ENCODE measurements at places on chromosomes 5 and 9.

DNA sequence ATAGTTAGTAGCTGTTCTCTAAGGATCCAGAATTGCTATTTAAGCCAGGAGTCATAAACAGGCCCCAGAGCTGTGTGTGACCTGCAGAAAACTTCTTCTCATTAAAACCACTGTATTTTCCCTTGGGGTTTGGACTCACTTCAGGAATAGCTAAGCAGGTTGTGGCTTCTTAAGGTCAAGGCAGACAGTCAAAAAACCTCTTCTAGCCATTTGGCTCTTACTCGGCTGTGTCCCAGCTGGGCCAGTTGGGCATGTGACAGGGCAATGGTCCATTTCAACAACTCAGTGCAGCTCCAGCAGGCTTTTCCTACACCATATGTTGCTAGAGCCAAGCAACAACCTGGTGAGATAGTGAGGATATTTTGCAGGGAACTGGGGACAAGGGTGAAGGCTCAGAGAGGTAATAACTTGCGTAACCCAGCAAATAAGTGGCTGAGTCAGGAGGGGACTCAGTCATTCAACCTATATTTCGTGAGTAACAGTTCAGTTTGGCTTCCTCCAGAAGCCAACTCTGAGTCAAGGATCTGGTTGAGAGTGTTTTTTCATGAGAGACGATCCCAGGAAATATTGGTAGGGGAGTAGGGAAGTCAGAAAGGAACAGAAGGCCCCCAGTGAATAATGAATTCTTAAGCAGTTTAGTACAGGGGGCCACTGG lies 115.4 kb upstream of the PPP2R2B start:
- DNase-seq, result no peak

- DNase-seq, result no peak
These were observed 67.6 kb upstream of the TBCA start for GRCh38 chr5:77843570-77844372.

DNA sequence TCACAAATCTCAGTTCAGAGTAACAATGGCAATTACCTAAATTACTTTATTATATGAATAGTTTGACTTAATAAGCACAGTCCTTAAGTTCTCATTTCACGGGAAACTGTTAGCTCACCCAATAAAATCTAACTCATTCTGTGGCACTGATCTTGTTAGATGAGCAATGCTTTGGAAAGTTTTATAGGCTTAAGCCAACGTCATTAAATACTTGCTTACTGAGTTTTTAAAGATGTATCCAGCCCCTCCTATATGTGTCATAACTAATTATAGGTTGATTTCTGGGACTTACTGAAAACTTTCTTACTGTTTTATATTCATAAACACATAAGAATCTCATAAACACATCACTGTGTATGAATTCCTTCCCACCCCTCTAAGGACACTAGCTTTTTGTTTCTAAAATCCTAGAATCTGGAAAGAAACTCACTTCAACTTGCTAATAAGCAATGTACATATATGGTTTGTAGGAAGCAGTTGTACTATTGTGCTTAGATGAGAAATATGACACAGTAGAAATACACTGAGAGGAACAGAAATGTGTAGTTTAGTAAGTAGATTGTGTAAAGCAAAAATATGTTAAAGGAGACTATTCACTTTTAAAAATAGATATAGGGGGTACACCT lies 14.1 kb upstream of the MARCOL start:
- no peak for DNase-seq

DNA sequence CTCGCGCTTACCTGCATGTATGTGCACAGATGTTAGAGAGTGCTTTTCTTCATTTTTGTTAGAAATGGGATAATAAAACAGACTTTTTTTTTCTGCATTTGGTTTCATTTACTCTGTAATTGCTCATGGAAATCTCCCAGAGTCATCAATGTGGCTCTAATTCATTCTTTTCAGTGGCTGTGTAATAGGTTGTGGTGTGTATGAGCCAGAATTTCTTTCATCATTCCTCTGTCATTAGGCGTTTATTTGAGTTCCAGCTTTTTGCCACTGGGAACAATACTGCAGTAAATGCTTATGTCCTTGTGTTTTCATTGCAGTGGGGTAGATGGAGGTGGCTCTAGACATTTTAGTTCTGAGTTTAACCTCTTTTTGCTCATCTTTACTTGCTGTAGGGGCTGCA lies 118.9 kb downstream of the NXNL2 start:
- DNase-seq, result no peak

- peak; percentile 56 for DNase-seq
These were observed 25.3 kb downstream of the ZDHHC11B start for GRCh38 chr5:759111-759751.

DNA sequence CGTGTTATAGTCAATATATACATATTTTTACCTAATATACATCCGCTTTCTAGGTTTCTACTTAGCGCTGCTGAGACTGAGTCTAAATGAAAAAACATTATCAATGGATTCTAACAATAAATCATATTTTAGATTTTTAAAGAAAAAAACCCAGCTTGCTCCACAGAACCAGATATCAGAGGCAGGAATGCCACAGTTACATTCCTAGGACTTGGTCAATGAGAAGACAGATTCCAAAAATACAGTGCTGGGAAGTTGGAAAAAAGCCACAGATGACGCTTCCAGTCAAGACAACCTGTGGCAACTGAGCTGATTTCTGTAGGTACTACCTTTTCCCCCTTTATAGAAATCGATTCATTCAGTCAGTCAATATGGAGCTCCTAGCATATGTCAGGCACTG lies 577 bp upstream of the CCDC112 start:
- DNase-seq, result no peak

DNA sequence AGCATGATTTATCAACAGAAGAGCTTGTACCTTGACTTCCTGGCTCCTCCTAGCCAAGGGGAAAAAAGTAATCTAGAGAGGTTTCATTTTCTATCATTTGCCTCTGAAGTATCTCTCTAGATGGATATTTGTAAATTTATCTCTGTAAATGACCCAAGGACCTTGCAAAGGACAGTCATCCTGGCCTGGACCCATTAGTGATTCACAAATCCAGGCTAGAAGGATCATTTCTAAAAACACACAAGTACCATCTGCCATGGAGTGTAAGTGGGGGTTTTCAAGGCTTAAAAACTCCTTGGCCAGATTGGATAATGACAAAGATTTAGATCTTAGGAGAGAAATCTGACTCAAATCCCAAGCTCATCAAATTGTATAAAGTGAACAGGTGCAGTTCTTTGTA lies 8.1 kb downstream of the TTC23L start:
- peak; percentile 15 for DNase-seq

- DNase-seq, result peak; percentile 9
These were observed 10.7 kb upstream of the STK32A start for GRCh38 chr5:147223948-147224791.

- peak; percentile 17 for DNase-seq
These were observed 38.2 kb downstream of the HMHB1 start for GRCh38 chr5:143850050-143850683.

GRCh38 chr5:38445374-38446028 lies 110.9 kb downstream of the LIFR start:
- no peak for DNase-seq

- no peak for DNase-seq
These were observed 144.2 kb upstream of the CDH10 start for GRCh38 chr5:24788829-24789514.

DNA sequence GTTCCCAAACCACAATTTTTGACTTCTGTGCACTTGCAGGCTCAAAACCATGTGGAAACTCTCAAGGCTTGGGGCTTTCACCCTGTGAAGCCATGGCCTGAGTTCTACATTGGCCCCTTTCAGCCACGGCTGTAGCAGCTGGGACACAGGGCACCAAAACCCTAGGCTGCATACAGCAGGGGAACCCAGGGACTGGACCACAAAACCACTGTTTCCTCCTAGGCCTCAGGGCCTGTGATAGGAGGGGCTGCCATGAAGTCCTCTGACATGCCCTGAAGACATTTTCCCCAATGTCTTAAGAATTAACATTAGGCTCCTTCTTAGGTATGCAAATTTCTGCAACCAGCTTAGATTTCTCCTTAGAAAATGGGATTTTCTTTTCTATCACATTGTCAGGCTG lies 312.1 kb upstream of the TUSC1 start:
- no peak for DNase-seq

- DNase-seq, result no peak
These were observed 3.6 kb upstream of the RAPGEF1 start for GRCh38 chr9:131743501-131743900.

- DNase-seq, result no peak
These were observed 24.6 kb upstream of the KIF2A start for GRCh38 chr5:62281411-62281810.

DNA sequence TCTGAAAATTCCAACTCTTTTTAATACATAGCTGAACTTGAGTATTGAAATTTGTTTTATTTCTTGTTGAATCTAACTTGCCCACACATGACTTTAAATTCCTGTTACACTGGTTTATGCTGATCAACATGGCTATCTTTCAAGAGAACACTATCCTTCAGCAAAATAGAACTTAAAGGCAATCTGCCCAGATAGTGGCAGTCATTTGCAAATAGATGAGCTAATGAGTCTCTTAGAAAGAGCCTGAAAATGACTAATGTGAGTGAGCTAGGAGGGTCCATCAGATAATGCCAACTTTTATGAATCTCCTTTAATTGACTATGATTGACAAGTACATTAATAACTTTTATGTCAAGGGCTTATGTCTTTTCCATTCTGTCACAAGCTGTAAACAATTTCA lies 1360.8 kb upstream of the C9orf72 start:
- no peak for DNase-seq

DNA sequence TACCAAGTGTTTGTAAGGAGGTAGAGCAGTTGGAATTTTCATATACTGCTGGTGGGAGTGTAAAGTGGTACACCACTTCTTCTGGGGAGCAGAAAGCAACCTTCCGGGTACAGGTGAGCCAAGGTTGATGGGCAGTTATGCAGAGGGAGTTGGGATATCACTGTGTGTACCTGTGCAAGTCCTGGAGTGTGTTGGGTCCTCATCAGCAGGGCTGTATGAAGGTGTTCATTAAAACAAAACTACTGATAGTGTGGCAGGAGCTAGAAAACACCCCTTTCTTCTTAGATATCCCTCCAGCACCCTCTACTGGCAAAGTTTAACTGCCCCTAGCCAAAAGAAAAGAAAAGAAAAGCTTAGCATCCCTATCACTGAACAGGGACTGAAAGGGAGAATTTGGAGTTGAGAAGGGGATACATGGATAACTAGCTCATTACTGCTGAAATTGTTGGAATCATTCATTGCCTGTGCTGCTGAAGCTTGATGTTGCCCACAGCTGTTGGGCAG lies 10.7 kb downstream of the MARCHF6 start:
- peak; percentile 26 for DNase-seq

GRCh38 chr5:75640395-75640794 lies 29.1 kb downstream of the ANKDD1B start:
- no peak for DNase-seq

GRCh38 chr5:126477294-126478117 lies 54.3 kb downstream of the GRAMD2B start:
- DNase-seq, result no peak

- no peak for DNase-seq
These were observed 166.8 kb downstream of the MUSK start for GRCh38 chr9:110835404-110835803.

DNA sequence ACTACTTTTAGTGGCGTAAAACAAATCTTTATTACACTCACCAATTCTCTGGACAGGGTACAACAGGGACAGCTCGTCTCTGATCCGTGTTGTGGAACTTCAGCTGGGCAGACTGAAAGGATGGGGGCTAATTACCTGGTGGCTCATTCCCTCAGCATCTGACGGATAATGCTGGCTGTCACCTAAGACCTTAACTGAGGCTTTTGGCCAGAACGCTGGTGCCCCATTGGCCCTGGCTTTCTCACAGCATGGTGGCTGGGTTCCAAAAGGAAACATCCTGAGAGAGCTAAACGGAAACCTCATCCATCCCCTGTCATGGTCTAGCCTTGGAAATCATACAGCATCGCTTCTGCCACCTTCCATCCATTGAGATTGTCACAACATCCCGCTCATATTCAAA lies 62.9 kb downstream of the RAI14 start:
- DNase-seq, result no peak

DNA sequence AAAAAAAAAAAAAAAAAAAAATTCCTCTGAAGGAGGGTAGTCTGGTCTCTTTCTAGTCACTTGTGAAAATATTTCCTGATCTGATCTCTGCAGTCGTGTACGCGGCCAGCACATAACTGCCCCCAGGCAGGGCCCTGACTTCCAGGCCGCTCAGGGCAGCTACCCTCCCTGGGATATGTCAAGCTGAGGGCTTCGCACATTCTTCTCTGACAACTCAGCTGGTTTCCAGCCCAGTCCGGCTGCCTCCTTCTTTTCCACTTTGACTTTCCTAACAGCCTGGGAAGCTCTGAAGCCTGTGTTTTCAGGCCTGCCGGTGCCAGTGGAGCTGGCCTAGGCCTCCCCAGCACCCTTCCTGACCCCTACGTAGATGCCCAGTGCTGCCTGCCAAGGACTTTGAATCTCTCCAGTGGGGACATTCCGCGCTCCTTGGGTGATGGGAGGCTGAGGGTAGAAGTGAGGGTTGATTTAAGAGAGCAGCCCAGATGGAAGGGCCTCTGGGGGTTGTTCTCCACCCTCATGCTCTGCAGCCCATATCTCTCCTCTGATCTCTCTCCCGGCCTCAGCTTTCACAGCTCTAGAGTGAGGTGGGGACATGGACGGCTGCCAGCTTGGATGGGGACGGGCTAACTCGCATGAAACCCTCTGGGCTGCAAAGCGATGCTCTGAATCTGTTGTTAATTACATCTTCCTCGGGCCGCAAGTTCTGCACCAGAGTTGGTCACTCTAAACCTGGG lies 20.7 kb downstream of the COL5A1 start:
- no peak for DNase-seq

- DNase-seq, result no peak
These were observed 21.1 kb upstream of the CDKN2AIPNL start for GRCh38 chr5:134432677-134433359.

- DNase-seq, result no peak
These were observed 143.5 kb downstream of the MLLT3 start for GRCh38 chr9:20478786-20479185.

DNA sequence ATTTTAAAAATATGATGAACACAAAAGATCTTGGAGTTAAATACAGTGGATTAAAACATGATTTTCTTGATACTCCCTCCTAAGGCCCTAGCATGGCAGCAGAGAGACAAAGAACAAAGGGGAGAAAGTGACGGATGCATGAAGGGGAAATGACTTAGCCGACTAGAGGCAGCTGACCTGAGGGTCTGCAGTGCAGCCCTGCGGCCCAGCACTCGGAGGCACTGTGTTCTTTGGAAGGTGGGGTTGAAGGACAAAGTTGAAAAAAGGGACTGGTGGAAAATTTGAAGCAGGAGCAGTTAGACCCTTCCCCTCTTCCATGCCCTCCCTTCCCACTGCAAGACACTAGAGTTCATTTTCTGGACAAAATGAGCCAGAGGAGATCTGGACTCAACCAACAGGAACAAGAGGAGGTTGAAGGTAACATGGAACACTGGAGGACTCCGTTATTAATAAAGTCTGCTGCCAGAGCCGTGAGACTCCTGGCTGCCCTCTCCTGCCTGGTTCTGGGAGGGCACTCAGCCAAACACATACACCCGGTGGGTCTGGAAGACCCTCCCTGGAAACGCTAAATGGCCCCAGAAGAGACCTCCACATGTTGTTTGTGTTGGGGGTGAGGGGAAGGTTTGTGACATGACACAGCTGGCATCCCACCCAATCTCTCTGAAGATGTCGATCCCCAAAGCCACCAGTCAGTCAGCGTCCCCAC lies 98.1 kb downstream of the JMY start:
- DNase-seq, result no peak

Measured in activated CD4-positive, alpha-beta T cell treated with anti-CD3 and anti-CD28 coated beads, Interleukin-2, Interleukin-6, amounts not matched to agents 100 ng/mL and 50 ng/mL, durations not matched to agents 16 hours and 8 hours (primary cell).